ENCODE measurements at places on chromosomes 2 and 18.

DNA sequence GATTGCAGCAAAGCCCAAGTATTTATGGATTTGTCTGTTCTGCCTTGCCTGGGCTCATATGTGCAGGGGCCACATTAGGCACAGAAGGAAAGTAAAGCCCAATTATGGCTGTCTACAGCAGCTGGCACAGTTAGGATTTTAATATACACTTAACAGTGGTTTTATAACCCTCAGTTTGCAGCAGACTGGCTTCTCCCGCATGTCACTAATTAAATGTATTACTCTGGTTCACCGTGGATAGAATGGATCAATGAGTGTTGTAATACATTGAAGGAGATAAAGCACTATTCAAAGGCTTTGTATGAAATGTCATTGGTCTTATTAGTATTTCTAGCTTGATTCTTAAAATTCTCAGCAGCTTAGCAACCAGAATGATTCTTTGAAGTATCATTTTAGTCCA, 320.2 kb downstream of the KCNS3 start:
- DNase-seq = no peak

- no peak for DNase-seq
Measured at GRCh38 chr2:198852248-198852647, 605.5 kb downstream of the SATB2 start.

GRCh38 chr2:18883616-18884456, 294.5 kb upstream of the NT5C1B start:
- no peak for DNase-seq

DNA sequence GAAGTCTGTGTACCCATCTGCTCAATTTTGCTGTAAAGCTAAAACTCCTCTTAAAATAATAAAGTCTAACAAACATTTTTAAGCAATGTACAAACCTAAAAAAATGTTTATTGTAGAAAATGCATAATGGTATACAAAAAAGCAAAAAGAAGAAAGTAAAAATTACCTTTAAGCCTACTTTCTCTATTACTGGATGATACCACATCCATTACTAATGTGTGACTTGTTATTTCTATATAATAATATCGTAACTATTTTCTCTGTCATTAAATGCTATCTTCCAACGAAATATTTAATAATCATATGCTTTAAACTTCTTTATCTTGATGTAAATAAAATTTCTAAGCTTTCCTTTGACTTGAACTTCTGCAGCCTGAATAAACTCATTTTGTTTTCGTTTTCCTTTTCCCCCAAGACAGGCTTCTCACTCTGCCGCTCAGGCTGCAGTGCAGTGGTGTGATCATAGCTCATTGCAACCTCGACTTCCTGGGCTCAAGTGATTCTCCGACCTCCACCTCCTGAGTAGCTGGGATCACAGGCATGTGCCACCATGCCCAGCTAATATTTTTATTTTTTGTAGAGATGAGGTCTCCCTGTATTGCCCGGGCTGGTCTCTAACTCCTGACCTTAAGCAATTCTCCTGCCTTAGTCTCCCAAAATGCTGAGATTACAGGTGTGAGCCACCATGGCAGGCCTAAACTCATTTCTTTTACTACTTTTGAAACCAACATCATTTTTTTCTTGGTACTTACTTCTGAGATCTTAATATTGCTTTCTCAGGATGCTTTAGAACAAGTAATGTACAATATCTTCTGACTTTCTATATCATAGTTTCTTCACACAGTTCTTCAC, 18.1 kb upstream of the DNAH7 start:
- no peak for DNase-seq

DNA sequence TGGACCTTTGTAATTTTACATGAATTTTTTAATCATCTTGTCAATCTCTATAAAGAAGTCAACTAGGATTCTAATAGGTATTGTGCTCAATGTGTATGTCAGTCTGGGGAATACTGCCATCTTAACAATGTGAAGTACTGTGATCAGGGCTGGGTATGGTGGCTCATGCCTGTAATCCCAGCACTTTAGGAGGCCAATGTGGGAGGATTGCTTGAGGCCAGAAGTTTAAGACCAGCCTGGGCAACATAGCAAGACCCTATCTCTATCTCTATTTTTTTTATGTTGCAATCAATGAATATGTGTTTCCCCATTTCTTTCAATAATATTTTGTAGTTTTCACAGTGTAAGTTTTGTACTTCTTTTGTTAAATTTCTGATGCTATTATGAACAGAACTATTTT, 185.0 kb downstream of the DYM start:
- no peak for DNase-seq

- no peak for DNase-seq
Measured at GRCh38 chr18:56678836-56679565, 27.8 kb downstream of the WDR7 start.

DNA sequence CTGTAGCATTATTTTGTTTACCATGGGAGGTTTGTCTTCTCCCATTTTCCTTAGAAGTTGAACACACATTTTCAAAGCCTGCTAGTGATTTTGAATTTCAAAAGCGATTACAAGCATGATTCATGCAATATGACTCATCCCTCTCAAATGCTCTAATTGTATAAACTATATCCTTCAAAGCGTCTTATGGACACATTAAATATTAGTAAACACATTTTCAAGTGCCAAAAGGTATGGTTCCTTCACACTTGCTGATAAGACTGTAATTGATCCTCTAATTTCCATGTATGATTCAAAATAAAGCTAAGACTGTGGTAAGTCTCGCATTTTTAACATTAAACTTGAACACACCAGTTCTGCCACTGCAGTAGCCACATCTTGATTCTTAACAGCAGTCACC, 512.9 kb downstream of the LRRTM4 start:
- no peak for DNase-seq

DNA sequence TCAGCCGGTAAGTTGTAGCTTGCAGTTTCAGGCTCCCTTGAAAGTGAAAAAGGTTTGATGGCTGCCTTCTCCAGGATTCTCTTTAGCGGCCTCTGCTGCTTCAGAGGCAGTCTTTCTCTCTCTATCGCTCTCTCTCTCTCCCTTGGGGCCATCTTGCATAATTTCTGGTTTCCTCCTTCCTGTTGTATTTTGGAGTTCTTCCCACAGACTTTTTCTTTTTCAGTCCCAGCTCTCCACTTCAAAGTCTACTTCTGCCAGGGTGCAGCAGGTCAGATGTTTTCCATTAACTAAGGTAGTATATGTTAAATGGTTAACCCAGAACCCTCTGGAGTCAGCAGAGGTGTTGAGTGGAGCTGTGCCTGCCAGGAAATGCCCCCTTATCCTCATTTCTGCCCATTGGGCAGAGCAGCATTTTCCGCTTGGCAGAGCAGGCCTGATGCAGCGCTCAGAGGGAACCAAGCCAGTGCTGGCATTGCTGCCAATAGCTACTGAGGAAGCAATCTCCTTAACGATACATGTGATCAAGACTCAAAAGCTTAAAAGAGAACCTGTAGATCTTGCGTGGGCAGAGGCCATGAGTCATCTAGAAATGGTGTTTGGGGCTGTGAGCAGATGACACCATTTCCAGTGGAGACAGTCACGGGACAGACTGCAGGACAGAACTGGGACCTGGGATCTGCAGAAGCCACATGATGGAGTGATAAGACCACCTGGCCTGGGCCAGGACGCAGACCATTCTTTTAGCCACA, 20.8 kb downstream of the DBI start:
- no peak for DNase-seq

DNA sequence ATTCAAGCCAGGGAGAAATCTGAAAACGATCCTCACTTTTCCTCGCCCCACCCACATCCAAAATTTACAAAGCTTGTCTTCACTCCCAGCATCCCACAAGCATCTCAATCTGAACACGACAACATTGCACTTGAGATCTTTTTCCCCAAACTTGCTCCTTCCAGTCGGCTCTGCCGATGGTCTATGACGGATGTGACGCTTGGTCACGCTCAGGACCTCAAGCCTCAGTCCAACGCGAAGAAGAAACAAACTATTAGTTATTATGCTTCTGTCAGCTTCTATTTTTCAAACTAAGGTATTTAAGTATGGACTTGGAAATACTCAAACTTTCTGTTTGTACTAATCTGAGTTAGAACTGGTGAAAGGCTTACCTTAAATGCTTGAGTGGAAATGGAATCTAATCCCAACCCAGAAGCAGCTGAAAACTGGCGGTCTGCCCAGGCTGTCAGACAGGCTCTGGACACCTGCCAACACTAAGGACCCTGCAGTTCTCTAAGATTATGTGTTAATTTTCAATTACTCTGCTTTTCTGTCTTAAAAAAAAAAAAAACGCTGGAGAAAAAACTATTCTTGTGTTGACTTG, 132.1 kb upstream of the DNMT3A start:
- DNase-seq = no peak

- no peak for DNase-seq
Measured at GRCh38 chr2:47516360-47517104, 113.6 kb downstream of the MSH2 start.

- no peak for DNase-seq
Measured at GRCh38 chr2:140714586-140714985, 1416.2 kb downstream of the LRP1B start.

DNA sequence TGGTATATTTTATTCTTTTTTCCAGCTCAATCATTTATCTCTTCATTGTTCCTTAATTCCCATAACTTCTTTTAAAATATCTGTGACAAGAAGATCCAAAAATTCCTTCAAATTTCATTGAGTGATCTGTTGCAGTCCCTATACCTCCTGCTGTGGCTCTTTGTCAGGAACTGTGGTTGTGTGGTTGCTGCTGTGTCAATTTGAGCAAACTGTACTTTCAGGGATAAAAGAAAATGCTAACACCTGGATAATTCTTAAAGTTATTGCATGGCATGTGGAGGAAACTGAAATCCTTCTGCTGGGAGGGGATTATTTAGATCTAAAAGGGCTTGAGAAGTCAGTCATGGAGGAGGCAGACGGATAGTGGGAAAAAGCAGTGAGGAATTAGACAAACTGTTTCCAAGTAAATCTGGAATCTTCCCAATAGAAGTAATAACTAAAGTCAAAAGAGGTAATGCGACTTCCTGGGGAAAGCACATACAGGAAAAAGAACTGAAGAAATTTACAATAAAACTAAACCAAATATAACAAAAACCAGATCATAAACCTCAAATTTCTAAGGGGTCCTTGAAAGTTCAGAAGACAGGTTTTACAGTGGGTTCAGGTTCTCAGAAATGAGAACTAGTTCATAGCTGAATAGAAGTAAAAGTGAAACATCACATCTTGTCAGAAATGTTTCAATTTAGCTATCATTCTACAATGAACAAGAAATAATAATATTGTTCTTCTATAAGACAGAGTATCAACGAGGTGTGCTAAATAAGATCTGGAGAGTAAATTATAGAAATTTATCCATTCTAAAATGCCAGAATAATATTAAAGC, 33.5 kb upstream of the CD226 start:
- no peak for DNase-seq

GRCh38 chr2:190867212-190867611, 13.4 kb upstream of the GLS start:
- no peak for DNase-seq

GRCh38 chr18:60506190-60506589, 133.6 kb upstream of the MC4R start:
- DNase-seq = no peak

- no peak for DNase-seq
Measured at GRCh38 chr2:150802635-150803034, 315.2 kb upstream of the RND3 start.

GRCh38 chr18:58321986-58322385, 278.0 kb downstream of the NEDD4L start:
- peak; percentile 78 for DNase-seq

GRCh38 chr18:62757399-62758010, 42.2 kb downstream of the PHLPP1 start:
- no peak for DNase-seq

GRCh38 chr2:227410191-227410590, 22.4 kb upstream of the SCYGR1 start:
- no peak for DNase-seq

DNA sequence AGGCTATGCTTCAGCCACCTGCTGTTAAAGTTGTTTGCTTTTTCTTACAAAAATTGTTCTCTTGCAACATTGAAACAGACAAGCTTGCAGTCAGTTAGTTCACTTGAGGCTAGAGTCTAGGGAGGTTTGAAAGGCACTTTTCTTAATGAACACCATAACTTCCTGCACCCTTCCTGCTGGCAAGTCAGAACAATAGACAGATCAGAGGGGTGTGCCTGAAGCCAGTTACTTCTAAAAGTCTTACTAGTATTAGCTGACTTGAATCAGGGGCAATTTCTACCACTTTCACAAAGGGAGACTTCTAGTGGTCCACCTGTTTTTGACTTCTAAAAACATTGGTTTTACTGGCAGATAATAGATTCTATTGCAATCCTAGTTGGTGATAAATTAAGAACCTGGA, 367.4 kb upstream of the CDH20 start:
- DNase-seq = no peak

- no peak for DNase-seq
Measured at GRCh38 chr2:234724850-234725249, 227.0 kb upstream of the SH3BP4 start.

DNA sequence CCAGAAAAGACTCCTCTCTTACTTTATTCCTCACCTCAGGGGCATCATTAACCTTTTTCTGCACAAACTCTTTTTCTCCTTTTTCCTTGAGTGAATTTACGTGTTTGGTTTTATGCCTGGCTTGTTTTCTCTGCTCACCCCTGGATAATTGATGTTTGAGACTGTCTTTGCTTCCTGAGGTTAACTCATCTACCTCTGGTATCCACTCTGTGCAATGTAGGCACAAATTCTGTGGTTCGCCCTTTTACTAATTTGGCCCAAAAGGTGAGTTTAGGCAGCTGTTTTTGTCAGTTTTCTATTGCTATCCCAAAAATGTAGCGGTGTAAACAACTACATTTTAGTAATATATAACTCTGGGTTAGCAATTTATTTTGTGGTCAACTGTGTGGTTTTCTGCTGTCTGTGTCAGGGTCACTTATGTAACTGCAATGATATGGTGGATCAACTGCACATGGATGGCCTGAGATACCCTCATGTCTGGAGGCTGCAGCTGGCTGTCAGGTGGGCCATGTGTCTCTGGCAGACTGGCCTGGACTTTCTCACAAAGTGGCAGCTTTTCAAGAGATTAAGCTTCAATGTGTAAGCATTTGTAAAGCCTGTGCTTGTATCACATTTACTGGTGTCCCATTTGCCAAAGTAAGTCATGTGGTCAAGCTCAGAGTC, 329.7 kb downstream of the FSIP2 start:
- DNase-seq = no peak

DNA sequence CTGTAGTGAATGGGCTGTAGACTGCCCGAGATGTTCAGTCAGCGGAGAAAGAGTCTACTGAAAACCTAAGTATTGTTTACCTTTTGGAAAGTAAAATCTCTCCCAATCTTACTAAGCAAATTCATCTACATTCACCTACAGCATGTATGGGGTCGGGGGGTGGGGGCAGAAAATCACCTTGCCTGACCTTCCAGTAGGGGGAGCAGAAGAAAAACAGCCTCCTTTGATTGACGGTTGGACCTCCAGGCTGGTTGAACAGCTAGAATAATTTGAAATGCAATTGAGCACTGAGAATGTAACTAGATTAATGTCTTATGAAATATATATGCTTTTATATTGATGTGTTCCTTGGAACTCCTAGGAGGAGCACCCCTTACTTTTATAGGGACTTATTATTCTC, 10.0 kb downstream of the LRATD1 start:
- DNase-seq = no peak

GRCh38 chr2:174003720-174004695, 38.8 kb upstream of the SP3 start:
- DNase-seq = no peak

All from activated CD4-positive, alpha-beta T cell treated with anti-CD3 and anti-CD28 coated beads, Interleukin-2, Interleukin-4, amounts not matched to agents 100 ng/mL and 50 ng/mL, durations not matched to agents 16 hours and 8 hours (primary cell).